Hindlimb muscle (tissue), 1 donor: ENCODE measurements at places on chromosomes 12 and 14. TPM values are rescaled to one million over a fixed set of nuclear protein-coding genes. Genes with fewer than 3 reads are reported as not detected.

Gene CELA1
- polyA plus RNA-seq: not detected

Gene ACVRL1
- polyA plus RNA-seq: 52.0 TPM

Gene CDK2
- 23.7 TPM for polyA plus RNA-seq

Gene PRPH
- polyA plus RNA-seq: 1.4 TPM

DNA sequence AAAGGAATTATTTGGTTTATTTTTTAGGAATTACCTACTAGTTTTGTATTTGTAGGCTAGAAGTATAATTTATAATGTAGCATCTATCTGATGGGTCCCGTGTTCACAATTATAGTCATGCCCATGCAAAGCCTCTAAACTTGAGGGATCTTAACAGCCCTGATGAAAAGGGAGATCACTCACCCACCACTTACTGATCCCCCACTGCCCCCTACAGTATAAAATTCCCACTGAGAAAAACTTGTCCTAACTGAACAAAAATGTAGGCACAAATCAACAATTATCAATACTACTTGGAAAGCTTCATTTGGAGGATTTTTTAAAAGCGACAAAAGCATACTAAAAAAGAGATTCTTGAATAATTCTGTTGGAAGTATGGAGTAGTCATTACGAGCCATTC, 21.0 kb downstream of the WIF1 start:
- DNase-seq: no peak

DNA sequence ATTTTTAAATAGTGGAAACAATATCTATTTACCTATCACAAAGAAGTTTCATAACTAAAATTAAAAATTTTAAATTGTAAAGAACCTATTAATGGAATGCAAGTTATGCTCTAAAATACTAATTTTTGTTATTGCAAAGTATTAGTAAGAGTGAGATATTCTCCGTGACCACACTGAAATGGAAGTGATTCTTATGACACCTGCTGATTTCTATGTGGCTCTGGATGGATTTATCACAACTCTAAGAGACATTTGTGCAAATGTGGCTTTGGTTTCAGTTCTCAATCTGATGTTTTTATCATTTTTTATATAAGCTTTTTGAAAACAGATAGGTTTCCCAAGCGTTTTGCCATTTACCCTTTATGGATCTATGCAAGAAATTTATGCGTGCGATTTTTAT, 497.8 kb downstream of the NAV3 start:
- no peak for DNase-seq

DNA sequence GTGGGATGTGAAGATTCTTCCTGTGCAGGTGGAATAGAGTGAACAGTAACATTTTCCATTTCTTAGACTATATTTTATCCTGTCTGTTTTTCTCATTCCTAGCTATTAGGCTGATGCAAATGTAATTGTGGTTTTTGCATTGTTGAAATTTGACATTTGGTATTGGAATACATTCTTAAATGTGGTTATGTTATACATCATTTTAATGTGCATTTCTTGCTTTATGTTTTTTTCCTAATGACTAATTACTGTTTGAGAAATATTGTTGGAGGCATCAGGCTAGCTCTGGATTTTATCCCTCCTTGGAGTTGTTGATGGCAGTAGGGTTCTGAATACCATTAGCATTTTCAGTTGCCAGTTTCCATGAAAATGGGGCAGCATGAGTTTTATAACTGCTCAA, 75.9 kb upstream of the GNG2 start:
- no peak for DNase-seq

GRCh38 chr12:31017535-31017934, 56.1 kb upstream of the DDX11 start:
- DNase-seq: no peak

DNA sequence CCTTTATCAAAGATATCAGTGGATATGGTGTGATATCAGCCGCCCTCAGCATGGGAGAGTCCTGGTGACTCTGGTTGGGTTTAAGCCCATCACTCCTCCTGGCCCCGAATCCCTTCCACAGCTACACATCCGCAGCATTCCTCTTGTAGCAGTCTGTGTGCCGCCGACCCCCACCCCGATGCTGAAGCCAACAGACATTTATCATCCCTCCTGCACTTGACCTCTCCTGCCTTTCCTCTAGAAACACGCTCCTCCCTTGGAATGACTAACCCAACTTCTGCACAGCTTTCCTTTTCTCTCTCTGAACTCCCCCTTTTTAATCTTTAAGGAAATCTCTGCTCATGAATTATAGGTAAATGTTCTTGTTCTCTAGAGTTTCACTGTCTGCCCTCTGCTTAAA, 250.9 kb upstream of the FOXN3 start:
- DNase-seq: no peak

- no peak for DNase-seq
These were observed 20.0 kb downstream of the CKAP4 start for GRCh38 chr12:106227641-106228319.

GRCh38 chr12:120316798-120317223, 10.8 kb downstream of the PLA2G1B start:
- DNase-seq: no peak

GRCh38 chr14:77544571-77544970, 46.0 kb upstream of the ISM2 start:
- no peak for DNase-seq

GRCh38 chr12:5222729-5223128, 179.1 kb downstream of the KCNA5 start:
- no peak for DNase-seq

- no peak for DNase-seq
These were observed 47.9 kb downstream of the WDR20 start for GRCh38 chr14:102187568-102188001.

DNA sequence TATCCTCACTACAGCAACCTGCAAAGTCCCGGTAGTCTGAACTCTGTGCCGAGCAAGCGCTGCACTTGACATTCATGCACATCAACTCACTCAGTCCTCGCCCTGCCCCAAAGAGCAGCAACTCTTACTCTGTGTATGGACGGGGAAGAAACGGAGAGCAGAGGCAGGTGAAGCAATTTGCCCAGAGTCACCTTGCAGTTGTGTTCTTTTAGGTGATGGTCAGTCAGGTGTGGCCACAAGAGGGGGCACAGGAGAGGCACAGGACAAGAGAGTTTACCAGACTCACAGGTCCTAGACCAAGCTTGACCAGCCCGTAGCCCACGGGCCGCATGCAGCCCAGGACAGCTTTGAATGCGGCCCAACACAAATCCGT, 39.1 kb downstream of the TSPAN11 start:
- no peak for DNase-seq
